ENCODE measurements at places on chromosomes 2 and 18.

GRCh38 chr2:151918308-151918707 lies 90.1 kb upstream of the ARL5A start:
- no peak for DNase-seq

DNA sequence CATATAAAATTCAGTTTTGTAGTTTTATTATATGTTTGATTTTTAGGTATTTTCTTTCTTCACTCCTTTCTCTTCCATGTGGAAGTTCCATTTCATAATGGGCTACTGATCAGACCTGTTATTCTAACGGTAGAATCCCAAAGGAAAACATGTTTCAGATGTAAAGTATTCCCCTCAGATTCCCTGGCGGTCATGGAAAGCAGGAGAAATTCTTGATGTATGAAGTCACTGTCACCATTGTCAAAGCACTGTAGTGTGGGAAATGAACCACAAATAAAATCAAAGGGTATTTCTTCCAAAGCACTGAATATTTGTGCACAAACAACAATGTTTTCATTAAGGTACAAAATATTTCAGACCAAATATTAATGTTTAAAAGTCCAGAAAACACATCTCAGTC lies 237.3 kb upstream of the KLHL14 start:
- DNase-seq = no peak

- no peak for DNase-seq
These were observed 36.2 kb downstream of the TLK1 start for GRCh38 chr2:171124541-171124940.

DNA sequence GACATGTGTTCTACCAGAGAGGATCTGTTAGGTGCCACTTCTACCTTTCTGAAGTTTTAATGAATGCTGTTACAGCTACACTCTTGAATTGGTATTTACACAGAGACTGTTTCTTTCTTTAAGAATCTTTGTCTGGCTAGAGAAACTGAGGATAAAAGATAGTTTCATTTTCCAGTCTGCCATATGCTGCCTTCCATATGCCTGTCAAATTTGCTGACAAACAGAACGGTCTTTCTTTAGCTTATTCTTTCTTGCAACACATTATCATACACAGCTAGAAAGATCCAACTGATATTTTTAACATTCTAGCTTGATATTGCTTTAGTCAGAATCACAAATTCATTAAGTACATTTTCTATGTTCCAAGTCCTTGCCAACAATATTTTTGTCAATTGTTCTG lies 409.8 kb upstream of the CELF4 start:
- no peak for DNase-seq

DNA sequence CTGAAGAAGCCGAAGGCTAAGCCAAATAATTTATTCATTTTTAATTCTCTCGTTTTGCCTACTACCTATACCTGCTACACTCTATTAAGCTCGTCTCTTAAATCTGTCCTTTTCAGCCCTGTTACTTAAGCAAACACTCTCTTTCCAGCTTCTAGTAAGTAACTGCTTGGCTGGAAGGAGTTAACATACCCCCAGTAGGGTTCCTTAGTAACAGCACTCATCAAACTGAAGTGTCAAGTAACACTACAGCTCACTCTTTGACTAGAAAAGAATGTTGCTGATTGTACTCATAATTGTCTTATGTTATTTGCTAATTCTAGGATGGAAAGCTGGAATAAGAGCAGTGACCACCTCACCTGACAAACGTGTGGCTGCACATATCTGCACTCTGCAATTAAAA lies 120.0 kb upstream of the SCN7A start:
- DNase-seq = no peak

DNA sequence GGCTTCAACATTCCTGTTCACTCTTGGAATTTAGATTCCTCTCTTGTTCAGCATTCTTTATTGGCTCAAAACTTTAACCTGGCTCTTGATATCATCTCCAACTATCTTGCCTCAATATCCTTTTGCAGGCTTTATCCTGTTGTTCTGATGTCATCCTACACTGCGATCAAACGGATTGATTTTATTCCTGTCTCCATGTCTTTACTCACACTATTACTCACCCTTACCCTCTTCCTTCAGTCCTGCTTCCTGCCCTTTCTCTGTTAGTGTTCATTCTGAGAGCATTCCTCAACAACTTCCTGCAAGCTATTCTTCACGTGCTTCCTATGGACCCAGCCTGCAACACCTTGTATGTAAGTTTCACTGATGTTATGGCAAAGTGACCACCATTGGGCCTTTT lies 264.7 kb downstream of the RNF152 start:
- no peak for DNase-seq

DNA sequence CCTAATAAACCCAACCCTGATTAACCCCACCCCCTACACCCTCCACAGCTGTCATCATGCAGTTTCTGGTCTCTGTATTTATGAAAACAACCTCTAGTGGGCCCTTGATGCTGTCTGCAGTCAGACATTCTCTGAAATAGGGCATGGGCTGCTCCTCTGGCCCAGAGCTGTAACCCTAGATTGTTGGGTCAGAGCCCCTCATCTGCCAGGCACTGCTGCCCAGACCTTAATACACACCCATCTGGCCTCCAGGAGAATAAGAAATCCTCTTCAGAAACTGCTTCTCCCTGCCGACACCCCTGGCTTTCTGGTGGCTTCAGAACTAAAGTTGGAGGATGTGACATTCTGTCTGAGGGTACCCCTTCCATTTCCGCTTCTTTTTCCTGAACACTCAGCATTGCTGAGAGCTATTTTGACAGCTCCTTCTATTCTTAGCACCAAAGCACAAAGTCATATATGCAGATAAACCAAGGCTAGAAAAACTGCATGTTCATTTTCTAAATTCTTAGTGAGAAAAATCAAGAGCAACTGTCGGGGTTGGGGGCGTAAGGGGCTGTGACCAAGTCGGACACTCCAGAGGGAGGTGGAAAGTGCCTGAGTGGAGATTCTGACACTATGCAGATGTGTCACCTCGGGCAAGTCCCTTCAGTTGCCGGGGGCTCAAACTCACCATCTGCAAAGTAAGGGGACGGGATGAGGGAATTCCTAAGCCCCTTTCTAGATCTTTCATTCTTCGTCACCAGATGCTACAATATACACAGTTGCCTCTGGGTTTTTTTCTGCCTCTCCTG lies 28.7 kb downstream of the SRSF7 start:
- no peak for DNase-seq

DNA sequence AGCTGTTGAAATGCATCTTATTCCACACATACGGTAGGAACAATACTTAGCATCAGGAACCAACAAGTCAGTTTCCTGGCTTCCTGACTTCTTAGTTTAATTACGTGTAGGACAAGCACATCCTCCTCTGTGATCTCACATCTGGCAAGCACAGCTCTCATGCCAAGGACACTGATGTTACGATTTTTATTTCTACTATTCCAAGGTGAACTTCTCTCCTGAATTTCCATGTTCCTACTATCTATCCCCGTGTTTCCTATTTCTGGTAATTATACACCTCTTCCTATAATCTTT lies 374.0 kb downstream of the NCKAP5 start:
- DNase-seq = no peak

- no peak for DNase-seq
These were observed 110.4 kb upstream of the GULP1 start for GRCh38 chr2:188181067-188181838.

- DNase-seq = peak; percentile 36
These were observed 9.9 kb downstream of the COL3A1 start for GRCh38 chr2:188984065-188984491.

- no peak for DNase-seq
These were observed 33.7 kb downstream of the FASTKD2 start for GRCh38 chr2:206799083-206799482.

GRCh38 chr2:58475756-58476155 lies 234.6 kb upstream of the FANCL start:
- DNase-seq = no peak

- no peak for DNase-seq
These were observed 206.2 kb upstream of the SKOR2 start for GRCh38 chr18:47457614-47458013.

DNA sequence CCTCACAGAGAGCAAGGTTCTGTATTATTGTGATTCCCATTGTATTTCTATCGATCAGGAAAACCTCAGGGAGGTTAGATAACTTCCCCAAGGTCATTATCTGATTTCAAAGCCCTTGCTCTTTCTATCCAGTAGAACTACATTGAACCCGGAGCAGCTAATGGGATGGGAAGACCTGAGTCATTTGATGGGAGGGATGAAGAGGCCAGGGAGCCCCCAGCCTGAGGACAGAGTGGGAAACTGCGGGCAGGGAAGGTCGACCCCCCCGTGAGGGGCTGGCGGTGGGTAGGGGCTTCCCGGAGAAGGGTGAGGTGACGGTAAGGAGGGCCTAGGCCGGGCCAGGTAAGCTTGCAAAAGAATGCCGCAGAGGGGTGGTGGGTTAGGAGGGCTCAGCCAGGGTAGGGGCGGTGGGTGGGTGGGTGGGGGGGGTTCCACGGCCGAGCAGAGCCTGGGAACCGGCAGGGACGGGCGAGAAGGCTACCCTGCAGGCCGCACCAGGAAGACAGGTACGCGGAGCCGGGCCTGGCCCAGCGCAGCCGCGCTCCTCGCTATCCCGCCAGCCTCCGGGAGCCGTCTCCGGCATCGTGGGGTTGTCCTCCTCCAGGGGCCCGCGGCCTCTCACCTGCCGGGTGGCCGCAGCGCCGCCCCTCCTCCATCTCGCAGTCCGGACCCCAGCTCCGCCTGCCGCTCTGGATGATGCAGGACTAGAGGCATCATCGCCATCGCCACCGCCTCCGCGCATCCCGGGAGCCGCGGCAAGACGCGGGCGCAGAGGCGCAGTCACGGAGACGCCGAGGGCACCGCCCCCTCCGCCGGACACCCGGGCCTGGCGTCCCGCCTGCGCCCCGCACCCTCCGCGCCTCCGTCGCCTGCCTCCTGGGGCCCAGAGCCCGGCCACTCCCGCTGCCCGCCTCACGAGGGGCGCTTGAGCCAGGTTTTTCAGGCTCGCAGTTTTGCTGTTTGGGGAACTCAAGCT lies at the start of gene GPR75:
TSS of gene GPR75 (minus strand) at position 762 of the 976 bp plus-strand sequence. CDS start 5,211 bp downstream, outside the sequence.
- no peak for DNase-seq

DNA sequence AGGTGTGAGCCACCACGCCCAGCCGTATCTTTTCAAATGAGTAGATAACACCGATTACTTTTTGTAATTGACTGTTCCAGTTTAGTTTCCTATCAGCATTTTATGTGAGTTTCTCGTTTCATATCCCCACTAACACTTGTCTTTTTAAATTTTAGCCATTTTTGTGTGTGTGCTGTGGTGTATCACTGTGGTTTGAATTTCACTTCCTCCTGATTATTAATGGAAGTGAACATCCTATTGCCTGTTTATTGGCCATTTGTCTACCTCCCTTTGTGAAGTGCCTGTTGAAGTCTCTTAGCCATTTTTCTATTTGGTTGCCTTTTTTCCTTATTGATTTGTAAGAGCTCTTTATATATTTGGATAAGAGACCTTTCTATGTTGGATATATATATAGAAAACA lies 91.7 kb upstream of the STON1 start:
- no peak for DNase-seq

DNA sequence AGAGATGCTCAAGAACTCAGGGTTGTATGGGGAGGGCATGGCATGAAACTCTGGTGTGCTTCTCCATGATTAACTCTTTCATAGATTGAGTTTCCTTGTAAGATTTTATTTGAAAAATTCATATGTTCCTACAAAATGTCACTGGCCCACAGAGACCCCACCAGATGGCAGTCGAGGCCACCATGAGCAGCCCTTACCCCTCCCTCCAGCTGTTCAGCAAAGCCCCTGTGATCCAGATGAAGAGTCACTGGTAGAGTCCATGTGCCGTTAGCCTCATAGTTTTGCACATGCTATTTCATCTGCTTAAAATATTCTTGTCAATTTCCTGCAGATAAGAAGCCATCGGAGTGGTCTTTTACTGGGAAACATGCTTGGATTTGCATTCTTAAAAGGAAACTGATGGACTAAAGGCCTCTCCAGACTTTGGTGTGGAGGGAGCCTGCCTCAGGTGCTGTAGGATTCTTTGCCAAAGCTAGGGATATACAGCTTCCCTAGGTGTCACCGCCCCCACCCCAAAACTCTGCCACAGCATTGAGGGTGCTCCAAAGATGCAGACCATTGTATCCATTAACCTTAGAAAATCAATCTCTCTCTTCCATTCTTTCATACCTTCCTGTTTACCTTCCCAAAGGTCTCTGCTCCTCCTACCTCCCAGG lies 18.8 kb downstream of the ZNF385B start:
- no peak for DNase-seq

DNA sequence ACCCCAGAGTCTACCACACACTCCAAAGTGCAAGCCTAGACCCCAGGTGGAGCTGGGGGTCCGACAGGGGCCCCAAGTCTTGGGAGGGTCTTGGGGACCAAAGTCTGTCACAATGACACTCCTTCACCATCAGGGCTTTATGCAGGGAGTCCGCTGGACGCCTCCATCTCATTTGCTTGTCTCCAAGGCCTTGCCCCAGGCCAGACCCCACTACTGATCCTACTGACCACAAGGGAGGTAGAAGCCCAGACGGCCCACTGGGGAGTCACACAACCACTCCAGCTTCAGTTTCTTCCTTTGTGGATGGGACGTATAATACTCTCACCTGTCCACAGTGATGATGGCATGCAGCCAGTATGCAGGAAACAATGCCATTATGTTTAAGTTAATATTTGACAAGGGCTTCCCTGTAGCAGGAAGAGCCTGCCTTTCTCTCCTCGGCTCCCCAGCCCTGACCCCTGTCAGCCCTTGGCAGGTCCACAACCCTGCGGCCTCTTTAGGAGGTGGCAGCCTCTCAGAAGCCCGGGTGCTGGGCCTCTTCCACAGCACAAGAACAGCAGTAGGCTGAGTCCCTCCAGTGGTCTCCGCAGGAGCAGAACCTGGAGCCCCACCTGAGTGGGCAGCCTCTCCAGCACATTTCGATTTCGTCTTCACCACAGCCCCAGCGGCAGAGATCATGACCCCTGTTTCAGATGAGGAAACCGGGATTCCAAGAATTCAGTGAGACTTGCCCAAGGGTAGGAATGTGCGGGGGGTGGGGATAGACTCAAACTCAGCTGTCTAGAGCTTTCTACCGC lies 6.5 kb downstream of the BIN1 start:
- DNase-seq = peak; percentile 76

- no peak for DNase-seq
These were observed 158.7 kb downstream of the KLHL29 start for GRCh38 chr2:23543728-23544127.

DNA sequence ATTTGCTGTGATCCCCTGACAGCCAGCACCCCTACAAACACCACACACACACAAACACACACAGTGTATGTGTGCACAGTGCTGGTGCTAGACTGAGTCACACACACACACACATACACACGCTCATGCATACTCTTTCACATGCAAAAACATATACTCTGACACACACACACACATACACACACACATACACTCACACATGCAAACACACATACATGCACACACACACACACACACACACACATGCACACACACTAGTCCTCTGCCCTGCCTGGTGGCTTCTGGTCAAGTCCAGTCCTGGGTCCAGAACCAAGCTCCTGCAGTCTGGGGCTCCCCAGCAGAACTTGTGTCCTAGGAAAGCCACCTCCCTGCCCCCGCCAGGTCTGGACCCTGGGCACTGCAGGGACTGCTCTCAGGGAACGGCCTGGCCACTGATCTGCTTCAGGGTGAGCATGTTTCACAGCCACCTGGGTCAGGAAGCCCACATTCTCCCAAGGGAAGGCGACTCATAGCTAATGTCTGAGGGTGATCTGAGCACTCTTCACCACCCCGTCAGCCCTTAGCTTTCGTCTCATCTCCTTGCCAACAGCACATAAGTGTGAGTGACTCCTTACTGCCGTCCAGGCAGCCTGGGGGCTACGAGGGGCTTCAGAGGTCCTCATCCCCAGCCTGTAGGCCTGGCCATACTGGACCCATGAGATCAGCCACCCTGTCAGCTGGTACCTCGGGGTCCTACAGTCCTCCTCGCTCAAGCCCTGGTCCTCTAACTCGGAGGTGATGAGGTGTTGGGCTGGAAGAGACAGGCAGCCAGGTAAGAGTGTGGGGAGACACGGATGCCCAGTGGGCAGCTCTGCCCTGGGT lies 88.1 kb downstream of the MCFD2 start:
- no peak for DNase-seq

GRCh38 chr2:216568576-216568975 lies 64.6 kb upstream of the IGFBP2 start:
- no peak for DNase-seq

All from A549 (cell line).